Ureter (tissue), 1 donor: ENCODE measurements at places on chromosomes 2 and 18.

GRCh38 chr18:39489431-39489830, 1923.8 kb upstream of the CELF4 start:
- DNase-seq: no peak

- DNase-seq: no peak
Measured at GRCh38 chr2:23988371-23988770, 21.5 kb upstream of the MFSD2B start.

DNA sequence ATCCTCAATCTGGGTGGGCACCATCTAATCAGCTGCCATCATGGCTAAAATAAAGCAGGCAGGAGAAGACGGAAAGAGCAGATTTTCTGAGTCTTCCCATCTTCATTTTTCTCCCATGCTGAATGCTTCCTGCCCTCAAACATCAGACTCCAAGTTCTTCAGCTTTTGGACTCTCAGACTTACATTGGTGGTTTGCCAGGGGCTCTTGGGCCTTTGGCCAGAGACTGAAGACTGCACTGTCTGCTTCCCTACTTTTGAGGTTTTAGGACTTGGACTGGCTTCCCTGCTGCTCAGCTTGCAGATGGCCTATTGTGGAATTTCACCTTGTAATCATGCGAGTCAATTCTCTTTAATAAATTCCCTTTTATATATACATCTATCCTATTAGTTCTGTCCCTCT, 36.6 kb downstream of the DIPK1C start:
- DNase-seq: no peak

GRCh38 chr2:215839309-215839708, 174.0 kb downstream of the MREG start:
- no peak for DNase-seq

DNA sequence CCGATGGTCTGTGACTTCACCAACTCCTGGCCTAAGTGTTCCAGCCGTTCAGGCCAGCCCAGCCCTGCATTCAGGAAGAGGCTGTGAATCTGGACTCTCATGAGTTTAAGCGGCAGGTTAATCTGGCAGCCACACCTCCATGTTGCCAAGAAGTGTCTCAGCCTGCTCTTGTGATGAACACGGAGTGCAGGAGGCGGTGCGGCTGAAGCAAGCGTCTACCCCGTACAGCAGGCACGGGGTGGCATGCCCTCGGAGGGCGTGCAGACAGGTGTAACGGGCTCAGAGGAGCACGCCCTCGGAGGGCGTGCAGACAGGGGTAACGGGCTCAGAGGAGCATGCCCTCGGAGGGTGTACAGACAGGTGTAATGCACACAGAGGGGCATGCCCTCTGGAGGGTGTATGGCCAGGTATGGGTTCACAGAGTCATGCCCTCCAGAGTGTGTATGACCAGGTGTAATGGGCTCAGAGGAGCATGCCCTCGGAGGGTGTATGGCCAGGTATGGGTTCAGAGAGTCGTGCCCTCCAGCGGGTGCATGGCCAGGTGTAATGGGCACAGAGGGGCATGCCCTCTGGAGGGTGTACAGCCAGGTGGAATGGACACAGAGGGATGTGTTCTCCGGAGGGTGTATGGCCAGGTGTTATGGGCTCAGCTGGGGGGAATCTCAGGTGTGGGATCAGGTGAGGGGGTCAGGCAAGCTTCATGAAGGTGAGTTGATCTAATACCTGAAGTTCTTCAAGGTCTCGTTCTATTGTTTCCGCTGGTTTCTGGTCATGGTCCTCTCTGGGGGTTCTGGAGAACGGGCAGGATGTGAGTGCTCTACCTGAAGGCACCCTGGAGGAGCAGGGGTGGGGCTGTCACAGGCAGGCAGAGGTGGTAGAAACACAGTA, 22.6 kb downstream of the CROCC2 start:
- DNase-seq: no peak

GRCh38 chr2:228841475-228841874, 429.6 kb downstream of the PID1 start:
- no peak for DNase-seq

DNA sequence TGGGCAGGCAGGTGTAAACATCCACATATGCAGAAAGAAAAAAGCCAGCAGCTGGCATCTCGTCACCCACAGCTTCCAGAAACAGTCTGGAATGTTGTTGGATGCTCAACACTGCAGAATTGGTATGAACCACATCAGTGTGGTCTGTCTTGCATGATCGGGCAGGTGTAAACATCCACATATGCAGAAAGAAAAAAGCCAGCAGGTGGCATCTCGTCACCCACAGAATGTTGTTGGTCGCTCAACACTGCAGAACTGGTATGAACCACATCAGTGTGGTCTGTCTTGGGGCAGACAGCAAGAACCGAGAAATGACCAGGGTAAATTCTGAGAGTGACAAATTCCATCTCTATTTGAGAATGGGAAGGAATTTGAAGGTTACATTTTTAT, 39.6 kb downstream of the DOCK10 start:
- DNase-seq: no peak

DNA sequence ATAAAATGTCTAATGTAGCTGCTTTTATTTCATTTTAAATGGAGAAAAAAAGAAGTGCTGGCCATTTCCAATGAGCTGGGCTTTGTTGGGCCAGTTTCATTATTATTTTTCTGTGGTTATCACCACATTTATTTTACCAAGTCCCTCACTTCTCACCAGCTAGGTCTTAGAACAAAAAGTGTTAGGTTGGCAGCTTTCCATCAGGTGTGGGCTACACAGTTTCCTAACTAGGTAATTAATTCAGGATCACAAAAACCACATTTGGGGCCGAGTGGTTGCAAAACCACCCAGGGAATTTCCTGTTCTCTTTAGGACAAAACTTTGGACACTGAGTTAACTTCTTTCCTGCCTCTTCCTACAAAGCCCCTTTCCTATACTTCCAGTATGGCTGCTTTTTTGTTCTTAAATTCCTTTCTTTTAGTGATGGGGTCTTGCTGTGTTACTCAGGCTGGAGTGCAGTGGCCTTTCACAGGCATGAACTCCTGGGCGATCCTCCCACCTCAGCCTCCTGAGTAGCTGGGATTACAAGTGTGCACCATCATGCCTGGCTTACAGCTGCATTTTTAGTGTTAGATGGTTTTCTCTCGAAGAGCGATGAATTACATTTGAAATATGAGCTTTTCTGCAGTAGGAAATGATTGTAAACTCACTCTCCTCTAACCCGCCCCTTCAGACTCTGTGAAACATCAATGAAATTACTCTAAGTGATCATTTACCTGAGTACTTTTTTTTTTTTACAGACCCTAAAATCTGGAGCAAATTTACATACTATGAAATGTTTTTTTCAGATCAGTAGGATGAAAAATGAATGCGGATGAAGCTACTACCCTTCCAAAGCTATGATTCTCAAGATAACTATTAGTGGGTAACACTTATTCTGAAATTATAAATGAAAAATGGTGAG, 2.6 kb upstream of the ZFP36L2 start:
- DNase-seq: no peak

DNA sequence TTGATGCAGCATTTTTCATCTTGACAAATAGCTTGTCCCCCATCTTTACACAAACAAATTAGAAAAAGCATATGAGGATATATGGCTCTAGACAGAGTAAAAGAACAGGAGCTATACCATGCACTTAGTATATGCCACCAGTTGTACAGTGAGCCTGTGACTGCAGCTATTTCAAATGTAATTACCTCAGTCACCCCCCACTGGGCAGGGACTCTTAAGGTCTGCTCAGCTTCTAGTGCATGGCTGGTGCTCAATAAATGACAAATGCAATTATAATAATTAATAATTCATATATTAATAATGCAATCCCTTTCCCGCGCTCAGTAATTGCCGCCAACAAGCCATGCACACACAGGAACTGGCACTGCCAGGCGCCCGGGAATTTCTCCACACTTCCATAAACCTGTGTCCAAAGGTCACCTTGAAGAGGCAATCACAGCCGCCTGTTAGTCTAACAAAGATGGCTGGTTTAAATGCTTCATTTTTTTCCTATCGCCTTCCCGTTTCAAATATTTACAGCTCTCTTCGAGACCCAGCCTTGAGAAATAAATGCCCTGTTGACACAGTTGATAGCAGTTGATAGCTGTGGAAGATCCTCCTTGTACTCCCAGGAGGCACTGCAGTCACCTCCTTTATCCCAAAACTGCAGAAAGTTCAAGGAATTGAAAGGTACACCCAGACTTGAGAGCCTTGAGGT, 156.6 kb downstream of the INO80D start:
- no peak for DNase-seq

GRCh38 chr2:214533541-214533940, 122.7 kb downstream of the VWC2L start:
- no peak for DNase-seq

DNA sequence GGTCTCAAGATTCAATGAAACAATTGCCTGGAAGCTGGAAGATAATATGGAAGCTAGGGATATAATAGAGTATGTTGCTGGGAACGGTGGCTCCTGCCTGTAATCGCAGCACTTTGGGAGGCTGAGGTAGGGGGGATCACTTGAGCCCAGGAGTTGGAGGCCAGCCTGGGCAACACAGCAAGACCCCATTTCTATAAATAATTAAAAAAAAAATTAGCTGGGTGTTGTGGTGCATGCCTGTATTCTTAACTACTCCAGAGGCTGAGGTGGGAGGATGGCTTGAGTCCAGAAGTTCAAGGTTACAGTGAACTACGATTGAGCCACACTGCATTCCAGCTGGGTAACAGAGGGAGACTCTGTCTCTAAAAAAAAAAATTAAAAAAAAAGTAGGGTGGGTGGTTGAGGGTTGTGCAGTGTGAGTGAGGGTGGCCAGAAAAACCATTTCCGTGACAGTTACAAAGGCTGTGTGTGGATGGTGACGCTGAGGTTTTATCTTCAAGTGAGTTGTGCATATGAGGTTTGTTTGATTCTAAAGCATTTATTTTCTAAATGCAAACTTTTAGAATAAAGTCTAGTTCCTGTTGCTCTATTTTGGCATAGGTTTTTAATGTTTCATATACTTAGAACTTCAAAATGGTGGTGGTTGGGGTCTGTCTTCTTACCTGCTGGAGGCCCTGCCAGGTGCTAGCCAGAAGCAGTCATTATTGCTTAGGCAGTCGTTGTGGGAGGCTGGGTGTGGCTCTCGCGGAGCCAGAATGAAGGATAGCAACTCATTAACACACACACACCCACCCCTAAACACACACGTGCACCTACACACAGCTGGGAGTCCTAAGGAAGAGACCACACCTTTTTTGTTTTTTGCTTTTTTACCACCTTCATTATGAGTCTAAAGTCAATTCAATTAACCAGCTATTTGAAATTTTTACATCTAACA, 4.7 kb upstream of the IL1R2 start:
- no peak for DNase-seq

DNA sequence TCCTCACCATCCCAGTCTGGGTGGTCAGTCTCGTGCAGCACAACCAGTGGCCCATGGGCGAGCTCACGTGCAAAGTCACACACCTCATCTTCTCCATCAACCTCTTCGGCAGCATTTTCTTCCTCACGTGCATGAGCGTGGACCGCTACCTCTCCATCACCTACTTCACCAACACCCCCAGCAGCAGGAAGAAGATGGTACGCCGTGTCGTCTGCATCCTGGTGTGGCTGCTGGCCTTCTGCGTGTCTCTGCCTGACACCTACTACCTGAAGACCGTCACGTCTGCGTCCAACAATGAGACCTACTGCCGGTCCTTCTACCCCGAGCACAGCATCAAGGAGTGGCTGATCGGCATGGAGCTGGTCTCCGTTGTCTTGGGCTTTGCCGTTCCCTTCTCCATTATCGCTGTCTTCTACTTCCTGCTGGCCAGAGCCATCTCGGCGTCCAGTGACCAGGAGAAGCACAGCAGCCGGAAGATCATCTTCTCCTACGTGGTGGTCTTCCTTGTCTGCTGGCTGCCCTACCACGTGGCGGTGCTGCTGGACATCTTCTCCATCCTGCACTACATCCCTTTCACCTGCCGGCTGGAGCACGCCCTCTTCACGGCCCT, 11.2 kb downstream of the ACKR3 start:
- DNase-seq: no peak

- no peak for DNase-seq
Measured at GRCh38 chr2:86229221-86229620, 30.0 kb downstream of the MRPL35 start.

GRCh38 chr2:102154946-102155702, 12.6 kb downstream of the IL1R1 start:
- DNase-seq: no peak

GRCh38 chr2:105999211-105999989, 194.7 kb downstream of the UXS1 start:
- DNase-seq: no peak

GRCh38 chr2:41865263-41865662, 182.6 kb upstream of the PKDCC start:
- DNase-seq: no peak

- DNase-seq: no peak
Measured at GRCh38 chr2:81650048-81650971, 1345.8 kb upstream of the LRRTM1 start.

DNA sequence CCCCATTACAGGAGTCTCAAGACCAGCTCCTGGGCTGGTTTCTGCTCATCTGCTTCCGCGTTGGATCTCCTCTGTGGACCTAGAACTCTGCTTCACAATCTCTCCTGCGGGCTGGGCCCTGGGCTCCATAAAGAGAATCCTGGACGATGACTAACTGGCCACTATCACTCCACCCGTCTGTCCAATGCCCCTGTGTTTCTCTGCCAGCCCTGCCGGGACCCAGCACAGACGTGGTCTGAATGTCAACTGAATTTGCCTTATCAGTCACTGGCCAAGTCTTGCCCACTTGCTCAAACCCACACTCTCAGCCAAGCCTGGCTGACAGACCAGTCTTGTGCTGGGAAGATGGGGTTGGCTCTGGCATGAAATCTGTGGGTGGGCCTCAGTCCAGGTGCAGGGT, 17.4 kb downstream of the KIF3C start:
- DNase-seq: no peak

DNA sequence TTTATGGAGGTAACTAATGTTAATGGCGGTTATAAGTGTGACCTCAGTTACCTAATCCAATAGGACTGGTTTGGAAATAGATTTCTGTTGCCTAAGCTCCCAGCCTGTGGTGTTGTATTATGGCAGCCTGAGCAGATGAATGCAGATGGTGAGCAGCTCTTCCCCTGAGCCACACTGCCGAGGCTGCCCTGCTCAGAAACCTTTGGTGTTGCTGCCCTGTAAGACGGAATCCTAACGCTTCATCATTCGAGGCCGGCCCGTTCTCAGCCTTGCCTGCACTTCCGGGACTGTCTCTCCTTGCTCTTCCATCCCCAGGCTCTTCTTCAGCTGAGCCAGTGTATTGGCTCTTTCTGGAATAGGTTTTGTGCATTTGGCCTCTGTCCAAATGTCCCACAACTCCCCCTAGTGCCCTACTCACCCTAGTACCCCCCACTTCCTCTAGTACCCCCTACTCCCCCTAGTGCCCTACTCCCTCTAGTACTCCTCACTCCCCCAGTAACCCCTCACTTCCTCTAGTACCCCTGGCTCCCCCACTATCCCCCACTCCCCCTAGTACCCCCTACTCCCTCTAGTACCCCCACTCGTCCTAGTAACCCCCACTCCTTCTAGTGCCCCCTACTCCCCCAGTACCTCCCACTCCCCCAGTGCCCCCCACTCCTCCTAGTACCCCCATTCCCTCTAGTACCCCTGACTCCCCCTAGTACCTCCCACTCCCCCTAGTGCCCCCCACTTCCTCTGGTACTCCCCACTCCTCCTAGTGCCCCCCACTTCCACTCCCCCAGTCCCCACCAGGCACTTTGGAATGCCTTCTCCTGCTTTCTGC, 106.0 kb upstream of the TAF1B start:
- no peak for DNase-seq
